ENCODE measurements at places on chromosomes 5 and 9.

GRCh38 chr5:150616024-150616470, 24.4 kb upstream of the SYNPO start:
- no peak for DNase-seq

DNA sequence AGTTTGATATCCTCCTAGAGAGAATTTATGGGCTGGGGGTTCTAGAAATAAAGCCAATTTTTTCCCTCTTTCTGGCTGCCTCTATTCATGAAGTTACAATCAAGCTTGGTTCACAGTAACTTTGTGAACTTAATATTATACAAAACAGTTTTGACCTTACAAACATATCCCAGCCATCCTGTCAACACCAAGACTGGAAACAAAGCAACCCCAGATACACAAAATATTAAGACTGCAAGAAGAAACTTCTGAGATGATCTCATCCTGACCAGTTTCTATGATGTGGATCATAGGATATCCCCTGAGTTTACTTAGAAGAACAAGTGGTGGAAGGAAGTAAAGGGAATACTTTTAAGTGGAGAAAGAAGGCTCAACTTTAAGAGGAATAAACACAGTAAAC, 28.3 kb upstream of the CER1 start:
- DNase-seq = no peak

- DNase-seq = no peak
Measured at GRCh38 chr9:77374266-77374665, 196.9 kb downstream of the VPS13A start.

DNA sequence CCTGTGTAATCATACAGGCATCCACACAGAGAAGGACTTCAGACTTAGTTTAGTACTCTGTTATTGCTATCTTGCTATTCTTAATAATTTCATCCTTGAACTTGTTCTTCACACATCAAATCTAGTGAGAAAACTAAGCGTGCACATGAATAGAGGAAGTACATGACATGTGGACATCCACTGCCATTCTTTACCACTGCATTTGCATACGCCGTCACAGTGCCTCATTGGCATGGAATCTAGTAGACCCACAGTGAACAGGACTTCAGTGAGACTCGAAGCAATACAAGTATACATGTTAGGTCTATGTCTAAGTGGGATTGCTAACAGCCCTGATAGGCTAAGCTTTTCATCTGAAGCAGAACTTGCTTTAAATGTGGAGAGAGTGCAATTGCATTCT, 592.1 kb downstream of the TLE4 start:
- no peak for DNase-seq

DNA sequence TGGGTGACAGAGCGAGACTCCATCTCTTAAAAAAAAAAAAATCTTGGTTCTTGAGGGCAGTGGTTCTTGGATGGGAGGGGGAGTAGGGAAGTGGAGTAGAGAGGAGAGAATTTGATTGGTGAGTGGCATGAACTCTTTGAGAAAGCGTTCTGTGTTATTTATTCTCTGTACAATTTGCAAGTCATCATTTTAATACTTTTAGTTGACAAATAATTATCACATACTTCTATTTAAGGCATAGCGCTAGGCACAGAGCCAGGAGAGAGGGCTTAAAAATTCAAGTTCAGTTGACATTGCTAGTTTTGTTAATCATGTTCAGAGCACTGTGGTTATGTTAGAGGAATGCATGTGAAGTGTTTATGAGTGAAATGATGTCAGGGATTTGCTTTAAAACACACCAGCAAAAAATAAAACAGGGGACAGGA, 24.6 kb downstream of the HSDL2 start:
- no peak for DNase-seq

GRCh38 chr5:107704681-107705401, 34.1 kb upstream of the EFNA5 start:
- DNase-seq = no peak

DNA sequence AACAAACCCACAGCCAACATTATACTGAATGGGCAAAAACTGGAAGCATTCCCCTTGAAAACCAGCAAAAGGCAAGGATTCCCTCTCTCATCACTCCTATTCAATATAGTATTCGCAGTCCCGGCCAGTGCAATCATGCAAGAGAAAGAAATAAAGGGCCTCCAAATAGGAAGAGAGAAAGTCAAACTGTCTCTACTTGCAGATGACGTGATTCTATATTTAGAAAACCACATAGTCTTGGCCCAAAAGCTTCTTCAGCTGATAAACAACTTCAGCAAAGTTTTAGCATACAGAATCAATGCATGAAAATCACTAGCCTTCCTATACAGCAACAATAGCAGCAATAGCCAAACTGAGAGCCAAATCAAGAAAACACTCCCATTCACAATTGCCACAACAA, 333.7 kb upstream of the EDIL3 start:
- DNase-seq = no peak

DNA sequence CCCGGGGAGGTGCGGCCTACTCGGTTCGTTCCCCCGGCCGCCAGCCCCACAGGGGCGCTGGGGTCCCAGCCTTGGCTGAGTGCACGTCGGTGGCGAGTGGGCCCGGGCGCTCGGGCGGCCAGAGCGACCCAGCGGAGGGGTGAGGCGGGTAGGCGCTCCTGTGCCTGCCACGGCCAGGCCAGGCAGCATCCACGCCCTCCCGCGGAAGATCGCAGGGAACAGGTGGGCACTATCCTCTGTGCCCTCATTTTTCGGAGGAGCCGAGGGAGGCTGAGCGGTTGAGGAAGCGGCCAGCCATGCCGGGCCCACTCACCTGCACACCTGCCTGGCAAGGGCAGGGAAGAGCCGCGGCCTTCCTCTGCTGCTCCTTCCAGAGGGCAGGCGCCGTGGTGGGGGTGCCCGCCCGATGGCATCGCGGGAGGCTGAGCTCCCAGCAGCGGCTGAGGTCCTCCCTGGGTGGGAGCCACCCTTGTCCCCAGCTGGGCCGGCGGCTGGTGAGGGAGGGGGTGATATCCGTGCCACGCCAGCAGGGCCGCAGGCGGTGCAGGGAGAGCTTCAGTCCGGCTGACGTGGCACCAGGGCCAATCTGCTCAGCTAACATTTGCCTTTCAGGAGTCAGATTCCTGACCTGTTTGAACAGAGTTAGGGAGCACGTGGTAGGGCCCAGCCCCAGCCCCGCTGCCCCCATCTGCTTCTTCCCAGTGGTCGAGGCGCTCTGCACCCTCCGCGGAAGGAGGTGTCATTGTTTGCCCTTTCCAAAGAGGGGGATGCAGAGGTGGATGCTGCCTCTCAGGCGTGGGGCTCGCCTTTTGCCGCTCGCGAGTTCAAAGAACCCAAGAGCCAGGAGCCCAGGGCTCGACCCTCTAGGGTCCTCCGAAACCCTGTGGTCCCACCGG, 1.6 kb upstream of the SEC16A start:
- no peak for DNase-seq
